ENCODE measurements at places on chromosomes 3 and 15.
A peak's percentile ranks its signal among the peaks of the same experiment; 100 is the strongest.

- no peak for DNase-seq
Observed at GRCh38 chr3:170098753-170099152, 61.0 kb downstream of the GPR160 start.

DNA sequence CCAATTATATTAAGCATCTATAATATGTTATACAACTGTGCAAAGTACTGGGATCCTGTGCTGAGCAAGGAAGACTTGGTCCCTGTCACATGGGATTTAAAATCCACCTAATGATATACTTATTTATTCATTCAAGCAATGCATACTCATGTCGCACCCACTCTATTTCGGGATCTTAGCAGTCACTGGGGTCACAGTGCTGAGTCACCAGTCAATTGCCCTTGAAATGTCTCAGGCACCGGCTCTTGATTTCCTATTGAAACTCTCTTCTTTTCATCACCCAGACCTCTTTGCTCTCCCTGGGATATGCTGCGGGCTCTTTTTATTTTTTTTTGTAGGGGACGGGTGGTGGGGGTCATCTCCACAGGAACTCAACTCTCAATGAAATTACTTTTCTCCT is 194.5 kb upstream of the GAP43 start:
- no peak for DNase-seq

GRCh38 chr3:45555666-45556065 is 38.9 kb upstream of the LIMD1 start:
- DNase-seq: no peak

DNA sequence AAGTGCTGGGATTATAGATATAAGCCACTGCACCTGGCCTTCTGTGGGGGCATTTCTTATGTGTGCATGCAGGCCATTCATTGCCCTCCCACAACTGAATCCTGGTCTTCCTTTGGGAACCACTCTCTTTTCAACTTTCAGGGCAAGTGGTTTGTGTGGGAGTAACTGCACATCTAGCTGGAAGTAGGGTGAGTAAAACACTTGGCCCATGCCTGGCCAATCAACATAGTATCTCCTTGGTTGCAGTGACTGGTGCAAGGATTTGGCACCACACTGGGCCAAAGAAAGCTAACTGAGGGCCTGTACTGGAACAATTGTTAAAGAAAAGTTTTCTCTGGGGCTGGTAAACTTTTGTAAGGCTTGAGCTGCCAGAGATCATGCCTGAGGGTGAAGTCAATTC is 189.2 kb upstream of the FEZF2 start:
- no peak for DNase-seq

DNA sequence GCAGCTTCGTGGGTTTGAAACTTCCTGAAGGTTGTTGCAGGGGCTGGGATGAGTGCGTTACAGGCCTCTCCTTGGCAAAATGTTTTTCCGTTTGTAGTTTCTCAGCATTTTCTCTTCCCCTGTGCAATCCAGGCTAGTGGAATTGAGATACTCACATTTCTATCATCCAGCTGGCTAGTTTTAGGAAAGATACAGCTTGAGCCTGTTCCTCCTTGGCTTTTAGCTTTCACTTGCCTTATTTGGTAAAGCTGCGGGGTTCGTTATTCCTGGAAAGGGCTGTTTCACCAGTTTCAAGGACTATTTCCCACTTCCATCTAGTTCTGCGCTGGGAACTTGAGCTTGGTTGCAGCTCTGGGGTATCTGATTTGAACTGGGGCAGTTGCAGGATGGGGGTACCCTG is 90.3 kb downstream of the ITPR1 start:
- no peak for DNase-seq

- peak; percentile 54 for DNase-seq
Observed at GRCh38 chr15:83207660-83208366, at the start of gene HDGFL3. TSS of gene HDGFL3 (minus strand) at chr15:83207823. CDS start at chr15:83207414, 409 bp downstream.

- DNase-seq: no peak
Observed at GRCh38 chr15:88708655-88709054, 69.8 kb downstream of the ISG20 start.

DNA sequence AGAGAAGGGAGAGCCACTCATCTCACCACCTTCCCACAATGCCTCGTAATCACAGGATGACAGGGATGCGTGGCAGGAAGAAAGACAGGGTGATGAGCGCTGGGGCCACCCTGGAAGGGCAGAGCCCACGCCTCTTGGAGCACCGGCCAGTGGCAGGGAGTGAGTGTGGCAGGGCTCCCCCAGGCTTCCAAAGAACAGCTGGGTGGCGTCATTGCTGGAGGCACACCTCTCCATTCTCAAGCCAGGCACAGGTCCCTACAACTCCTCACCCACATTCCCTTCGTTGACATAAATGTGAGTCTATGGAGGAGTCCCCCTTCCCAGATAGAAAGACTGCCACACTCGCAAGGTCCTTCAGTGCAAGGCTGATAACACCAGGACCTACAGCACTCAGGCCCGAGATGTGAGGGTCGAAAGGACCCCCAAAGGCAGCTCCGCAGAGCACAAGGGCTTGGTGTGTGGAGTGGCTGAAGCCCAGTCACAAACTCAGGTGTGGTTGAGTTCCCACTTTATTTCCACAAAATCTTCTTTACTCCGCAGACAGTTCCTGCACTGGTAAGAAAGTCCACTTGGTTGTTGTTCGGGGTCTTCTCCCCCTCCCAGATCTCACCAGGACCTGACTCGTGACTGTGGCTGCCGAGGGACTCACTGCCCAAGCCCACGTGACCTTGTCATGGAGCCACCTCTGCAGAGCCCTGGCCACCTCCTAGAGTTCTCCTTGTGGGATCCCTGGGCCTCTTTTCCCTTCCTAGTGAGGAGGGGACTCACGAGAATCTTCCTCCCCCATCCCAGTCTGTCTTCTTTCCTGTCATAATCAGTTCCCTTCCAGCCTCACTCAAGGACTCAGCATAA is 22.4 kb upstream of the CORO2B start:
- DNase-seq: no peak

DNA sequence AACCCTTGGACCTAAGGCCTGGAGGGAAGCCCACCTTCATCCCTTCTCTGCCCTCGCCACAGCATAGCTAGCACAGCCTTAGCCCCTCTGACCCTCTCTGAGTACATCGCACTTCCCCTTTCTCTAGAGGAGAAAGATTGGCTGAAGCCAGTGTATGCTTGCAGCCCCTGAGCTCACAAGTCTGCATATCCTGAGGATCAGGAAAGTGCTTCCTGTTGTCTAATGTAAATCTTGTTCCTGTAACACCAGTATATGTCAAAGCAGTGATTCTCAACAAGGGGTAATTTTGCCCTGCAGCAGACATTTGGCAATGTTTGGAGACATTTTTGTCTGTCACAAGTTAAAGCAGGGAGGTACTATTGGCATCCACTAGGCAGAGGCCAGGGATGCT is 2.2 kb upstream of the PRKCD start:
- DNase-seq: no peak

DNA sequence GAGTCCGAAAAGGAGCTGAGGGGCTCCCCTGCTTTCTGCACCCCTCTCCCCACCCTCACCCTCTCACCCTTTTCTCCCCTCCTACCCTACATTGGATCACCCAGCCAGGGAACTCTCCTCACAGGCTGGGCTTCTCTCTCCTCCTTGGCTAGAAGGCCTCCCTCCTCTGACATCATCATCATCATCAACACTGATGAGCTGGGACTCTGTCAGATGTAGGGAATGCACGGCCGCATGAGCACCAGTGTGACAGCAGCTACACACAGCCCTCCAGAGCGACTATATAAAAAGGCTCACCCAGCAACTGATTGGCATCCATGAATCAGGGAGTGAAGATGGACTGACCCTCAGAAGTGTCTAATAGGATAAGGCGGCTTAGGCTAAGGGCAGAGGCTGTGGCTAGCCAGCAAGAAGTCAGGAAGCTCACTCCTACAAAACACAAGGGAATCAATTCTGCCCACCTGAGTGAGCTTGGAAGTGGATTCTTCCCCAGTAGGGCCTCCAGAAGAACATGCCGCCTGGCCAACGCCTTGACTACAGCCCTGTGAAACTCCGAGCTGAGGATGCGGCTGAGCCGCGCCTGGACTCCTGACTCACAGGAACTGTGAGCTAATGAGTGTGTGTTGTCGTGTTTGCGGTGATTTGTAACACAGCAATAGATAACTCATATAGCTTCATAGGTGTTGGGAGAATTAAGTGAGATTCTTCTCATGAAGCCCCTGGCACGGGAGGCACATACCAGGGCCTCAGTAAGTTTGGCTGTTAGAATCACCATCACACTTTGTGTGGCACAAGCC is 147.6 kb downstream of the FAM43A start:
- no peak for DNase-seq
